ENCODE measurements at places on chromosomes 12 and 14.
A peak's percentile ranks its signal among the peaks of the same experiment; 100 is the strongest.

GRCh38 chr12:18165422-18165871 is 75.5 kb upstream of the RERGL start:
- DNase-seq, result no peak

GRCh38 chr14:29687866-29688265 is 239.8 kb downstream of the PRKD1 start:
- DNase-seq, result no peak

DNA sequence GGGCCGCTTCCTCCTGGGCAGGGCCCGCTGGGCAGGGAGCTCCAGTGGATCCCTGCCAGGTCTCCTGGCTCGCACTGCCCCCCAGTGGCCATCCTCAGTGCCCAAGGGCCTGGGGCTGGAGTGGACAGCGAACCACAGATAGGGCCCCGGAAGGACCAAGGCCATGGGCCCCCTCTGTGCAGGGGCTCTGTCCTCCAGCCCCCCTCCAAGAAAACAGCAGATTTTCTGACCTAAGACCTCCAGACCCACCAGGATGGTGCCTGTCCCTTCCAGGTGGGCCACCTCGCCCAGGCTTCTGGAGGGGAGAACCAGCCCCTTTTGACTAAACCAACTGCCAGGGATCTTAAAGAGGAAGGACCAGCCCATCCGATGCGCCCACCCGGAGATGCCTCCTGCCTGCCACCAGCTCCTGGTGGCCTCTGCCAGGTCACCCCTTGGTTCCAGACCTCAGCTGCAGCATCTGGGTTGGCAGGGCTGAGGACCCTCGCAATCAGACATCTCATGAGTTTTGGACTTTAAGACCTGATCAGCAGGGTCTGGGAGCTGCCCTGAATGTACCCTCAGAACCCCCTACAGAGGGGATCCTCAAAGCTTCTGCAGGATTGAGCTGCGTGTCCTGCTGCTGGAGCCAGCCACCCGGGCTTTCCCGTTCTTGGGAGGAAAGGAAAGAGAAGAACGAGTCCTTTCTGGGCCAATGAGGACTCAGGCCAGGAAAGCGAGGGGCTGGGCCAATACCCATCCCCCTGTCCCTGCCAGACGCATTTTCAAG is 325.8 kb upstream of the DIO3 start:
- peak; percentile 15 for DNase-seq

- no peak for DNase-seq
Measured at GRCh38 chr12:54891717-54892478, 37.6 kb downstream of the MUCL1 start.

DNA sequence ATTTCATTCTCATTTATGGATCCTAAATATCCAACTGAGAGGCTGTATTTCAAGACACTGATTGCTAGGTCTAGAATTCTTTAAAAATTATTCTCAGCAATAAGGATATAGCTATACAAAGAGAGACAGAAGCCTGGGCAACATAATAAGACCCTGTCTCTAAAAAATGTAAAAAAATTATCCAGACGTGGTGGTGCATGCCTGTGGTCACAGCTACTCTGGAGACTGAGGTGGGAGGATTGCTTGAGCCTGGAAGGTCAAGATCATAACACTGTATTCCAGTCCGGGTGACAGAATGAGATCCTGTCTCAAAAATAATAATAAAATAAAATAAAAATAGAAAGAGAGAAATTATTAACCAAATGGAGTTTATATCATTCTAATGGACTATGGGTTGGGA is 20.6 kb upstream of the ARID2 start:
- no peak for DNase-seq

GRCh38 chr12:32981139-32981538 is 84.6 kb upstream of the PKP2 start:
- DNase-seq, result no peak

GRCh38 chr12:107512391-107512790 is 173.2 kb upstream of the PWP1 start:
- no peak for DNase-seq

DNA sequence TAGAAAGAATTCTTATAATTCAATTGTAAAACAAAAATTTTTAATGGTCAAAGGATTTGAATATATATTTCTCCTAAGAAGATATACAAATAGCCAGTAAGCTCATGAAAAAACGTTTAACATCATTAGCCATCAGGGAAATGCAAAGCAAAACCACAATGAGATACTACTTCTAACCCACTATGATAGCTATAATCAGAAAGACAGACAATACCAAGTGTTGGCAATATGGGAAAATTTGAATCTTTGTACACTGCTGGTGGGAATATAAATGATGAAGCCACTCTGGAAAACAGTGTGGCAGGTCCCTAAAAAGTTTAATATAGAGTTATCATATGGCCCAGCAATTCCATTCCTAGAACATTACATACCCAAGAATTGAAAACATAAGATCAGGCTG is 25.4 kb downstream of the RALGAPA1 start:
- no peak for DNase-seq

DNA sequence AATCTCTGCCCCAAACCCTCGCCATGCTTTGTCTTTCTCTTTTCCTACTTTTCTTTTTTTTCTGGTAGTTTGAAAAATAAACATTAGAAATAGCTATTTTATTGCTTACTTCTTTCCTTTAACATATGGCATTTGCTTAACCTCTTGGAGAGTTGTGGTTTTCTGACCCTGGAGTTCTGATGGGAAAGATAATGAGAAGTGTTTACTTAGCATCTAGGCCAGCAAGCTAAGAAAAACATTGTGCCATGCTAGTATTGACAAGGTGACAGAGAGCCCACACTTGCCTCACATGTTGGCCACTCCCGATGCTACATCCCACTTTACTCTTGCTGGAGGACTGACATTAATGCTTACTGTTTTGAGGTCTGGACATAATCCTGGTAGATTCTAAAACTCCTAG is 886.2 kb downstream of the DIO2 start:
- DNase-seq, result no peak

- no peak for DNase-seq
Measured at GRCh38 chr12:19115285-19115684, 14.2 kb upstream of the PLEKHA5 start.

DNA sequence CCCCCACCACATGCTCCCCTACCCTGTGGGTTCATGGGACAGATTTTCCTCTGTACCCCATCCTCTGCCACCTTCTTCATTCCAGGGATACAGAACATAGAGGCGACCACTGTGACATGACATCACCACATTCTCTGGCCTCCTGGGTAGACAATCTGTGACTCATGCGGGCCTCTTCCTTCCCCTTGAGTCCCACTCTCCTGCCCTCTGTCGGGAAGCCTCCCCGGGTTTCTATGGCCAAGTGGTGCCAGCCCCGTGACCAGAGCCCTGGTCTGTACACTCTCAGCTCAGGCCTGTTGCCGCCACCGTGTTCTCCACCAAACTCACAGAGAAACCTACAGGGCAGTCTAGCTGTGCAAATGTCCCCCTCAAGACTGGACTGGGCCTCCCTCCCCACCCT is 8.0 kb downstream of the CLMN start:
- DNase-seq, result no peak

DNA sequence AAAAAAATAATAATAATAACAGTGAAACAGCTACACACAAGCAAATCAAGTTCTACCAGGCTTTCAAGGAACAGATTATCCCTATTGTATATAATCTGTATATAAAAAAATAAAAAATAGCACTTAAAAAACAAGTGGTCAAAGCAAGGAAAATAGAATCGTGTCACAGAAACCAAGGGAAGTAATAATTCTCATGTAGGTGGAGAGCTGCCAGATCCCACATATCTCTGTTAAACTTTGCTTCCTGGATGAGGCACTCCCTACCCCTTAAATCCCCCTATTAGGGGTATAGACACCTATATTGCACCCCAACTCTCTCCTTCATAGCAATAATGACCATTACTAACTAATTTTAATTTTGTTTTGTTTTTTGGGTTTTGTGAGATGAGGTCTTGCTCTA is 4.4 kb upstream of the CD27 start:
- DNase-seq, result no peak

DNA sequence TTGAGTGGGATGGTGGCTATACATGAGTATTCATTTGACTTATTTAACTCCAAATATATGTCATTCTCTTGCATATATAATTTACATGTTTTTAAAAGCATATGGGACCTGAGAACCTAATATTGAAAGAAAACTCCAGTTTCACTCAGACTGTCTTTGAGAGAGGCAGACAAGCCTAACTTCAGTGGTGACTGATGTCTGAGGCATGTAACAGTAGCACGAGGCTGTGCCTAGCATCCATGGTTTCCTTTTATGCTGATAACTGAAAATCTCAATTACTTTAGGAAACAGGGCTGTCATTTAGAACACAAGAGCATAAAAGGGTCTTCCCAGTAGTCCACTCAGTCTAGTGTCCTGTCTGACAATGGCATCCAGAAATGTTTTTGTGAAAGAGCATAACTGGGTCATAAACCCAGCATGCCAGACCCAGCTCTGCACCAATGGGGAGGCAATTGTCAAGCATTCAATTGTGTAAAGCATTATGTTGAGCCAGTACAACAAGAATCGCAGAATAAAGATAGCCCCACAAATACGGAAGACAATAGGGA is 24.3 kb downstream of the MAPK1IP1L start:
- no peak for DNase-seq

- no peak for DNase-seq
Measured at GRCh38 chr14:50647753-50648152, 20.4 kb downstream of the SAV1 start.

GRCh38 chr12:76764856-76765255 is 941 bp downstream of the ZDHHC17 start:
- DNase-seq, result no peak

GRCh38 chr14:67881225-67881624 is 61.6 kb downstream of the RAD51B start:
- DNase-seq, result no peak

- DNase-seq, result no peak
Measured at GRCh38 chr12:124823272-124823970, 40.2 kb downstream of the SCARB1 start.

DNA sequence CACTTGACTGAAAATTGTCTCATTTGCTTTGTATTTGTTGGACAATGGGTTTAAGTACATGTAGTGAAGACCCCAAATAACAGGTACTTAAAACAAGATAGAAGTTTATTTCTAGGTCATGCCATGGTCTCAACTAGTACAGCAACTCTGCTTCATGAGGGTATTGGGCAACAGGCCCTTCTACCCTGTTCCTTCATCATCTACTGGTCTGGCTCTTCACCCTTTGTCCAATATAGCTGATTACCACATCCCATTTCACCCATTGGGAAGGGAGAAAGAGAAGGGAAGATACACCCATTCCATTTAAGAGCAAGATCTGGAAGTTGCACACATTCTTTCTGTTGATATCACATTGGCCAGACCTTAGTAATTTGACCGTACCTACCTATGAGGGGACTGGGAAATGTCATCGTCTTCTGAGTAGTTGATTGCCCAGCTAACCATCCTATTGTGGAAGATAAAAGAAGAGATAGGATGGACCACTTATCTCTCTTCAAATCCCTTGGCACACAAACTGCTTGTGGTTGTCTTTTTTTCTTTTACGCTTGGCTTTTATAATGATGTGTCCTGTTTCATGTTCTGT is 104.6 kb downstream of the DIP2B start:
- DNase-seq, result no peak

- no peak for DNase-seq
Measured at GRCh38 chr12:132078190-132078589, 65.9 kb downstream of the DDX51 start.

- DNase-seq, result no peak
Measured at GRCh38 chr12:26566675-26567074, 266.3 kb downstream of the ITPR2 start.

- DNase-seq, result peak; percentile 39
Measured at GRCh38 chr12:53989227-53990113, 4.5 kb downstream of the HOXC10 start.

DNA sequence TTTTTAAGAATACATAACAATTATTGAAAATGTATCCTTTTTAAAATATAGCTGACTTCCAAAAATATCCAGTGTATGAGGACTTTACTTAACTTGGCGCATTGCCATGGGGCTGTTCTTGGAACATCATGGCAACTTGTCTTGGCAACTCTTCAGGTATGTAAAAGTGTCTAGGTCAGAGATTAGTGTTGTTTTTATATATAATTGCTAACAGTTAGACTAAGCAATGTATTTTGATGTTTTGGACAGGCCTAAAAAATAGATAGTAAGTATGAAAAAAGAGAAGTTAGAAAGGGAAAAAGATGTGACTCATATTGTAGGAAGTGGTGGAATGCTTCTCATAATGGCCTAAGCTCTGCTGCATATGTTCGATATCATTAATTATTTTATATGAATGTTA is 70.9 kb downstream of the MON2 start:
- no peak for DNase-seq
